ENCODE measurements at places on chromosomes 2 and 18. TPM values are rescaled to one million over a fixed set of nuclear protein-coding genes. Genes with fewer than 3 reads are reported as not detected.

UGT1A1 gene
- total RNA-seq: 0.31 TPM

TMEM163 gene
- total RNA-seq: not detected

RTKN gene
- 188 TPM for total RNA-seq

CFAP221 gene
- total RNA-seq: not detected

KATNAL2 gene
- 0.95 TPM for total RNA-seq

CYP1B1 gene
- 0.25 TPM for total RNA-seq

CACNB4 gene
- total RNA-seq: 0.11 TPM

KCMF1 gene
- total RNA-seq: 68.2 TPM

COL5A2 gene
- total RNA-seq: 22.7 TPM

TUBB6 gene
- total RNA-seq: 774 TPM

REG3G gene
- not detected for total RNA-seq

GDF7 gene
- not detected for total RNA-seq

CTAGE1 gene
- not detected for total RNA-seq

SAG gene
- not detected for total RNA-seq

LPIN2 gene
- total RNA-seq: 7.3 TPM

GPAT2 gene
- 2.8 TPM for total RNA-seq

DOK6 gene
- not detected for total RNA-seq

ERBB4 gene
- not detected for total RNA-seq

FAM136A gene
- total RNA-seq: 42.4 TPM

PTMA gene
- total RNA-seq: 1,879 TPM

CASP8 gene
- 22.4 TPM for total RNA-seq

LINC00305 gene
- not detected for total RNA-seq

LRATD1 gene
- 8.0 TPM for total RNA-seq

INHBB gene
- not detected for total RNA-seq

CYP27A1 gene
- total RNA-seq: 0.44 TPM

SCYGR4 gene
- total RNA-seq: not detected

RAB31 gene
- 51.7 TPM for total RNA-seq

IL36A gene
- not detected for total RNA-seq

CTLA4 gene
- not detected for total RNA-seq

ANKRD30BL gene
- total RNA-seq: not detected

PXDN gene
- 96.5 TPM for total RNA-seq

RALB gene
- total RNA-seq: 49.4 TPM

TMEM169 gene
- total RNA-seq: 0.11 TPM

PAX8 gene
- total RNA-seq: 7.0 TPM

All from foreskin keratinocyte (primary cell).